ENCODE measurements at places on chromosomes 2 and 18. TPM values are rescaled to one million over a fixed set of nuclear protein-coding genes. Genes with fewer than 3 reads are reported as not detected.

DNA sequence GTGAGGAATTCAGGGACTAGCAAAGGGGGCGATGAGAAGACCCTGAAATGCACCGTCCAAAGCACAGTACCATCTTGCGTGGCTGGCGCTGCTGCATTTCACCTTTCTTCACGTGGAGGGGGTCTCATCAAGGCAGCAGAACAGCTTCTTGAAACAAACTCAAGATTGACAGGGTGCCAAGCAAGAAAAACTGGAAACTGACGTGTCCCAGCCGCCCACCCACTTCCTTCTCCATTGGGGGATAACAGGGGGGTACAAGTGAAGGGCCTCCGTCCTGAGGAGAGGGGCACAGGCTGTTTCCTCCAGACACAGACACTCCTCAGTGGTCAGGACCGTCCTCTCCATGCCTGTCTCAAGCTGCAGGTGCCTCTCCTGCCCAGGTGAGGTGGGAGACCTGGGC is 32.5 kb downstream of the HDAC4 start:
- no peak for DNase-seq

DNA sequence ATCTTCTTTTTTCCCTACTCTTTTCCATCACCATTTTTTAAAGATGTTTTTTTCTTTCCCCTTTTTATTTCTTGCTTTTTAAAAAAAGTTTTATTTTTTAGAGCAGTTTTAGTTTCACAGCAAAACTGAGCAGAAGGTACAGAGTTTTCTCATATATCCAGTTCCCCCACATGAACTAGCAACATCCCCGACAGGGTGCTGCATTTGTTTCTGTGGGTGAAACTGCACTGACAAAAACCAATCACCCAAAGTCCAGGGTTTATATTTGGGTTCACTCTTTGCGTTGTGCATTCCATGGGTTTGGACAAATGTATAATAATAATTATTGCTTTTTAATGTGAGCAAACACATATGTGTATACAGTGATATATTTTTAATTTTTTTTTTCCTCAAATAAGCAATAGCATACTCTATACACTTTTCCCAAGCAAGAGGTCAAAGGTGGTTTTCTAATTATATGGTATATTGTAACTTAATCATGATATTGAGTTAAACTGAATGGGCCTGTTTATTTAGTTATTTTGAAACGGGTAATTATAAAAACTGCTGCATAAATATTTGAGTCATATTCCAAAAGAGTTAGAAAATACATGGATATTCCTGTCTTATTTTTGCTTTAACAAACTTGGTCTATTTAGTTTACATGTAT is 50.3 kb downstream of the NCK2 start:
- no peak for DNase-seq

DNA sequence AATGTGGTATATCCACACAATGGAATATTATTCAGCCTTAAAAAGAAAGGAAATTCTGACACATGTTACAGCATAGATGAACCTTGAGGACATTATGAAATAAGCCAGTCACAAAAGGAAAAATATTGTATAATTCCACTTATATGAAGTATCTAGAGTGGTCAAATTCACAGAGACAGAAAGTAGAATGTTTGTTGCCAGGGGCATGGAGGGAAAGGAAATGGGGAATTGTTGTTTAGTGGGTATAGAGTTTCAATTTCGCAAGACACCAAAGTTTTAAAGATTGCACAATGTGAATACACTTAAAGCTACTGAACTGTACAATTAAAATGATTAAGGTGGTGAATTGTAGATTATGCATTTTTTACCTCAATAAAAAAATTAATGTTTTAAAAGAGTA is 92.9 kb downstream of the TXNL1 start:
- no peak for DNase-seq

DNA sequence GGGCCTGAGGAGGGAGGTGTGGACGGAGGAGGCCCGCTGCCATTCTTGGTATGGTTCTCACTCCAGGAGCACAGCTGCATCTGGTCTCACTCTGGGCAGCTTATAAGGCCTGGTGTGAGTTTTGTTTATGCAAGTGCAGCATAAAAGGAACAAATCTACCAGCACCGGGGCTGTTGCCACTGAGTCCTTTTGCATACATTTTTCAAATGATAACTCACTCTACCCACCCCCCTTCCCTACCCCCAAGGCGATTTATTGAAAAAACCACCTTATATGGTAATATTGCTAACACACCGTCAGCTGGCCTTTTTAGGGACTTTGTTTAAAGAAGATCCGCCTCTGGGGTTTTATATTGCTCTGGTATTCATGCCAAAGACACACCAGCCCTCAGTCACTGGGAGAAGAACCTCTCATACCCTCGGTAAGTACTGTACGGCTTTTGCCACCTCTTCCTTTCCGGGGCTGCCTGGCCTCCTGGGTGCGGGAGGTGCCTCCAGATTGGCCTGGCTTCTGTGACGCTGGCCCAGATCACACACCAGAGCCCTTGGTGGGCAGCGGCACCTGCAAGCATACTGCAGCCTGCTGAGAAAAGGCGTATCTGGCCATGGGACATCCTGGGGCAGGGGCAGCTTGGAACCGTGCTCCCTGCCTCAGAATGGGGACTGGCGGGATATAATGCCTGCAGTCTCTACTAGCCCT is at the start of gene ACTG2:
ACTG2 (plus strand) TSS at position 378 of the 699 bp plus-strand sequence. CDS start 8,304 bp downstream, outside the sequence.
- no peak for DNase-seq

GRCh38 chr2:238449241-238449640 is 22.5 kb downstream of the ASB1 start:
- DNase-seq = no peak

DNA sequence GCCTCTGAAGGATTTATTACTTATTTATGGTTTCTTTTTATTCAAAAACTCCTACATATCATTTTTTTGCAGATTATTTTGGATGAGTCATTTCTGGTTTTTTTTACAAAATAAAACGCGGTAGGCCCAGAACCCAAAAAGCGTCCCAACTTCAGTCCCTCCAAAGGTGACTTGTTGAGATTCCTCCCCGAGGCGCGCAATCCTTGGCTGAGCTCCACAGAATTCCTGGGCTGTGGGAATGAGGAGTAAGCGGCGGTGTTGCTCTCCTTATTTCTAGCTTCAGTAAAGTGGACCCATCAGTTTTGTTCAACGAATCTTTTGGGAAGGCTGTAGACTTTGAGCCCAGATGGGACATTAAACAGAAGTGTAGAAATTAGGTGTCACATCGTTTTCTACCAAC is 67.0 kb upstream of the RMP24 start:
- DNase-seq = no peak

DNA sequence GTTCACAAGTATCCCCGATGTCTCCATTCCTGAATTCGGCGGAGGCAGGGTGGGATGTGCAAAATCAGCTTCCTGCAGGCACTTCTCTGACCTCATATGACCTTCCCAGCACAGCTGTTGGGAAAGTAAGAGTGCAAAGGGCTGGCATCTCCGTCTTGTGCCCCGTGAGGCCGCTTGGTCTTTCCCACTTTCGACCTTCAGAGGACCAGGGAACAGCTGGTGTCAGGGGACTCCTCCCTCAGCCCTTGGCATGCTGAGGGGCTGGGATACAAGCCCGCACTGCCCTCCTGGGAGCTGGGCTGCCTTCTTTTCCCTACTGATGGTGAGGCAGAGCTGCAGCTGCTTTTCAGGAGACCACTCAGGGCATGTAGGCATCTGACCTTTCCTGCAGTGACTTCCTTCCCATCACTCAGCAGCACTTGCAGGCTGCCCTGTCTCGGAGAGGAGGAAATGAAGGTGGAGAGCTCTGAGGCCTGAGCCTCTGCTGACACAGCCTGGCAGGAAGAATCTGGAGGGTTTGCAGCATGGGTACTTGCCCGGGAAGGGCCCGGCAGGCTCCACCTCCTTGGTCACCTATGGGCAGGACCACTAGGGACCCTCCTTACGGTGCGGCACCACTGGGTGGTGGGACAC is 277.2 kb upstream of the HS6ST1 start:
- peak; percentile 24 for DNase-seq

Gene UBXN2A
- total RNA-seq = 22.4 TPM

Gene BMPR2
- 83.6 TPM for total RNA-seq

Gene ASB18
- total RNA-seq = 44.4 TPM

Gene TNS1
- total RNA-seq = 870 TPM

Gene DYNAP
- total RNA-seq = not detected

Gene KYNU
- total RNA-seq = 0.67 TPM

Gene EVX2
- total RNA-seq = not detected

Gene GAL3ST2
- not detected for total RNA-seq

All from cardiac septum (tissue), 1 donor.